A549 (cell line): ENCODE measurements at places on chromosomes 11 and 22. TPM values are rescaled to one million over a fixed set of nuclear protein-coding genes. Genes with fewer than 3 reads are reported as not detected.

NLRP14 gene
- not detected in 3 replicates for polyA plus RNA-seq

CCDC34 gene
- polyA plus RNA-seq, result 31.4 to 32.0 TPM (median 31.6 TPM) in 3 replicates

OR51D1 gene
- not detected in 3 replicates for polyA plus RNA-seq

GRCh38 chr22:19766511-19767426 lies 6.2 kb downstream of the TBX1 start:
- DNase-seq, result no peak

DNA sequence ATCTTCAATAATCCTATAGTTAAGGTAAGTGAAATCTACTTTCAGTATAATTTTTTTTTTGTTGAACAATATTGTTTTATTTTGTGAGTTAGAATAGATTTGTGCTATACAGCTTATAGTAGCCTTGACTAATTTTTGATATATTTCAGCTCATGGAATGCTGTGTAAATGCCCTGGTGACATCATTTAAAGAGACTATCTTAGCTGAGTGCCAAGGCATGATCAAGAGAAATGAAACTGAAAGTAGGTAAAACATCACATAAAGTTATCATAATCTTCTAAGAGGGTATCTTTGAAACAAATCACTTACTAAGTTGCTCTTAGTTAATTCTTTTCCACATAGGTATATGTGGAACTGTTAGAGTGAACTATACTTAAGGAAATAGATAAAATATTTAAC lies 51.4 kb upstream of the ACAT1 start:
- no peak for DNase-seq

GRCh38 chr11:33402066-33402465 lies 144.9 kb downstream of the HIPK3 start:
- DNase-seq, result no peak

DNA sequence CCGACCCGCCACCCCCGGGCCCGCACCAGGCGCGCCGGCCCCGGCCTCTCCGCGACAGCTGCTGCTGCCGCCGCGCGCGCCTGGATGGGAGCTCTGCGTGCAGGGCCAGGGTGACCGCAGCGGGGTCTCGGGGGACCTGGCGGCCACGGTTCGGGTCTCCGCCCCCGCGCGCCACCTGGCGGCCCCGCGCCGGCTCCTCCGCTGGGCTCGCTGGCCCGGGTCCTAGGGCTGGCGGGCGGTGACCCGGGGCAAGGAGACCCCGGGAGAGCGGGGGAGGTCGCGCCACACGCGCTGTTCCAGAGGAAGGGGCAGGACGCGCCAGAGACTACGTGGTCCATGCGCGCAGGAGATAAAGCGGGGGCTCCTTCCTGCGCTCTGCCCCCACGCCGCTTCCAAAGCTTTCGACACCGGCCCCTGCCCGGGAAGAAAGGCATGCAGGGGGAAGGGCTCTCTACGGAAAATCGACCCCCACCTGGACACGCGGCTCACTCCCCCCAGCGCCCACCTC lies 562 bp downstream of the SHANK2 start:
- DNase-seq, result peak; percentile 37

GRCh38 chr11:45560913-45561281 lies 104.5 kb downstream of the CHST1 start:
- no peak for DNase-seq

GRCh38 chr11:72309074-72309598 lies 65.2 kb upstream of the PHOX2A start:
- DNase-seq, result no peak

- no peak for DNase-seq
Measured at GRCh38 chr11:115290893-115291292, 213.3 kb downstream of the CADM1 start.
